Fibroblast of skin of left quadriceps (primary cell): ENCODE measurements at places on chromosomes 5 and 9.

DNA sequence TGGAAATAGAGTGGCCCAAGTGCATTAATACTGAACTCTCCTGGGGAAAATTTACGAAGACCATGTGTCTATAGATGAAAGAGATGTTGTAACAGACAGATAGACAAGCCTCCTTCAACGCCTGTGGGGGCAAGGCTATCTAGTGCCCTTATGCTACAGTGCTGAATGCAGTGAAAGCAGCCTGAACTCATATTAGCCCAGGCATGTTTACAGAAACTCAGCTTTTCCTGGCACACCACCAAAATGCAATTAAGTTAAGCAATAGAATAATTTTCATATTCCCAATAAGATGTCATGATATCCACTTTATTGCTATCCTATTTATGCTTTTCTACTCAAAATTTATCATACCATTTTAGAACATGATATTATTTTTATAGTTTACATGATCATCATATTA, 277.0 kb downstream of the DIRAS2 start:
- DNase-seq: no peak

GRCh38 chr9:93212409-93212808, 28.5 kb downstream of the WNK2 start:
- DNase-seq: no peak

DNA sequence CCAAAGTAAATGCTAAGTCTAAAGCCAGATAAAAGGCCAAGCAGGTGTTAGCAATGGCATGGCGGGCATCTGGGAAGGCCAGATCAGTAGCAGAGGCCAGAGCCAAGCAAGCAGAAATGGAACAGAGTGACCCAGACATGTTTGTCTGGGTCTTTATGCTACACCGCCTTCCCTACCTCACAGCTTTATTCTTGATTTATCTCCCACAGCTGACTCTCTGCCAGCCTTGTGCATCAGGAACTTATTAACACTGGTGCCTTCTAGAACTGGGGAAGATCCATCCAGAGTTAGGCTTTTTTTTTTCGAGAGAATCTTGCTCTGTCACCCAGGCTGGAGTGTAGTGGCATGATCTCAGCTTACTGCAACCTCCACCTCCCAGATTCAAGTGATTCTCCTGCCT, 112.5 kb upstream of the SLC44A1 start:
- DNase-seq: peak; percentile 43

GRCh38 chr5:128284236-128284635, 200.7 kb downstream of the SLC12A2 start:
- no peak for DNase-seq

GRCh38 chr5:179504600-179505396, 45.6 kb upstream of the RUFY1 start:
- DNase-seq: no peak

- DNase-seq: no peak
Observed at GRCh38 chr5:34621277-34622097, 34.6 kb upstream of the RAI14 start.

- no peak for DNase-seq
Observed at GRCh38 chr5:113660206-113660605, 146.7 kb downstream of the YTHDC2 start.

DNA sequence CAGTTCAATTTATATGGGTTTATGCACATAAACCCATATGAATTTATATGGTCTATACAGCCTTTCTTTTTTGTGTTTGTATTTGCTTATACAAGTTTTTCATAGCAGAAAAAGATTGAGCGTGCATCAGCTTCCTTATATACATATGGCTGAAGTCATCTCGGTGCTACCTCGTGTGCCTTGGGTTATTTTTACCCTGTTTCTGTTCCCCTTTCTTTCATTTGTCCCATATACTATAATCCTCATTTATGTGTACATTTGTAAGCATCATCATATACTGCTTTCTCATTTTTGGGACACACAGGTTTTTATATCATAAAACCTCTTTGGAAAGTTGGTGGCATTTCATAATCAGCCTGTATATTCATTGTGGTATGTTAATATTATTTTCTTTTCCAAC, 107.8 kb upstream of the ADAMTSL1 start:
- DNase-seq: no peak

DNA sequence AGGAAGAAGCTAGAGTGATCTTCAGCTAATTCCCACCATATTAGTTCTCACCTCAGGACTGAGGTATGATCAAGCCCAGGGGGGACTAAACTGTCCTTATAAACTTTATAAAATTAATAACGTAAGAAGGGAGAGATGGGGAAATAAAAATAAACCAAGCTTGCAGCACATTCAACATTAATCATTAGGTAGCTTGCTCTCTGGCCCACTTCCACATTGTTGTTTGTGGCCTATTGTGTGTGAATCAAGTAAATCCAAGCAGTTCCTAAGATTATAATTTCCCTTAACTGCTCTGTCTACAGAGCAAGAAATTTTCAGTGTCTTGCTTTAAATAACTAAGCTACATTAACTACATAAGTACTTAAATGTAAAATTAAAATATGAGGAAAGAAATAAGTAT, 131.3 kb upstream of the ABCA1 start:
- DNase-seq: no peak

DNA sequence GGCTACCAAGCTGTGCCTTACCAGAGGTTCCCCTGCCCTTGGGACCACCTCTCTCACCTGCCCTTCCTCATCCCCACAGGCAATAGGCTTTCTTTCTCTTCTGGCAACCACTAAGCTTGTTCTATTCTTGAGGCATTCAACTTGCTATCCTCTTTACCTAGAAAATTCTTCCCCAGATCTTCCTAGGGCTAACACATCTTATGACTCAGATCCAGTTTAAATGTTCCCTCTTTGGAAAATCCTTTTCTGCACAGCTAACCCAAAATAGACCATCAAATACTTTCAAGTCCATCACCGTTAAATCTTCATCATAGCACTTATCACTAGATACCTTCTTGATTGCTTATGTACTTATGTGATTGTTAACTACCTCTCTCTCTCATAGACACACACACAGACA, 93.7 kb downstream of the ENC1 start:
- DNase-seq: no peak

DNA sequence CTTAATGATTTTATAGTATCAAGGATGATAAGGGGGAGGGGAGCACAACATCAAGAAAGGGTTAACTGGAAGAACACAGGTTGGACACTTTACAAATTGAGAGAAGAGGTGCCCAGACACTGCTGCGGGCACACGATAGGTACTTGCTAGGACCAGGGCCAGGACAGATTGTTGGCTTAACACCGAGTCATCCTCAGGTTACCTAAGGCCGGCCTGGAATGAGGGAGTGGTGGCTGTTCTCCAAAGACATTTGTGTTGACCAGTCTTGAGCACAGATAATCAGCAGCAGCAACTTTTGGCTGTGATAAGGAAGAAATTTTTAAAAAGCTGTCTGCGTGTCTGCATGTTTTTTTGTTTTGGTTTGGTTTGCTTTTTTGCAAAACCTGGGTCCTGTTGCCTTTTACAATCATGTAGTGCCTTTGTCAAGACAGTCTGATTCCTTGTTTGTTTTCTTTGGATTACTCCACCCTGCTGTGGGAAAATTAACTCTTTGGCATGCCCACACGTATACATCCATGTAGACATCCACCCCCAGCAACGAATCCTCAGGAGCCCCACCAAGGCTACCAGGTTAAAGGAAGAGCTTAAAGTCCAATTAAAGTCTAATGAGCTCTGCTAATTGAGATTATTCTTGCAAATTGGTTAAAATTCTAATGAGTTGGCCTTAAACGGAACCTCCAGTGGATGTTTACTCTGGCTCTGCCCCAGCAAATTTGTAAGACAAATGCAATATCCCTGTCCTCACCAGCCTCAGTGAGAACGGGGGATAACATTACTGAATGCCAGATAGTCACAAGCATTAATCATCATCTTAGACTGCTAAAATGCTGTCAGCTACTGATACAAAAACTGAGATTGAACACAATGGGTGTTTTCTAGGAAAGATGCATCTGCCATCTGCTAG, 382.3 kb downstream of the ACTL7B start:
- DNase-seq: no peak

- DNase-seq: peak; percentile 97
Observed at GRCh38 chr5:36502608-36503007, 103.8 kb upstream of the SLC1A3 start.

GRCh38 chr9:123069010-123069481, 35.6 kb downstream of the GPR21 start:
- DNase-seq: peak; percentile 97

- no peak for DNase-seq
Observed at GRCh38 chr9:127448112-127448805, 2.9 kb downstream of the RPL12 start.

DNA sequence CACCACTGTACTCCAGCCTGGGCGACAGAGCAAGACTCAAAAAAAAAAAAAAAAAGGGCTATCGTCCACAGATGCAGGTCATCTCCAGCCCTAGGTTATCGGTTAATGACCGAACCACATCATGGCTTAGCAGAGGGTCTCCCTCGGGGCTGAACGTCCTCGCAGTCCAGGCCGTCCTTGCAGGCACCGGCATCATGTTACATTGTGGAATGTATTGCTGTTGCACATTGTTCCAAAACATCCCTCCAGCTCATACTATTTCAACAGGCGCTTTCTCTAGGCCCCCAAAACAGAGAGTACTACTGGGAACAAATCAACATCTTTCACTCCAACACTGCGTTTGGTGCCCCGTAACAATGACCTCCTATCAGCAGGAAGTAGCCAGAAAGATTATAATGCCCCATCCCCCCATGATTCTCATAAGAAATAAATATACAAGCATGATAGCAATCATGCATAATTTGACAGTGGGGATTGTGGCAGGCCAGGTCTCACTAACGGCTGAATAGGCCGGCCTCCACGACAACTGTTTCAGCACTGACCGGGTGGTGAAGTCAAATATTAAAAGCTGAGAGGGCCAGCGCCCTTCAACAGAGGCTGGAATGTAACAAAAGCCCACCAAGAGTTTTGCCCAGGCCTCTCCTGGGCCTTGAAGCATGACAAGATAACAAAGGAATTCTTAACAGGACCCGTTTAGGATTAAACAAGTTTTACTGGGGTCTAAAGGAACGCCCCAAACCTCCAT, 1.1 kb upstream of the LCN9 start:
- DNase-seq: no peak

- DNase-seq: no peak
Observed at GRCh38 chr5:135996611-135997010, 32.2 kb upstream of the TGFBI start.

DNA sequence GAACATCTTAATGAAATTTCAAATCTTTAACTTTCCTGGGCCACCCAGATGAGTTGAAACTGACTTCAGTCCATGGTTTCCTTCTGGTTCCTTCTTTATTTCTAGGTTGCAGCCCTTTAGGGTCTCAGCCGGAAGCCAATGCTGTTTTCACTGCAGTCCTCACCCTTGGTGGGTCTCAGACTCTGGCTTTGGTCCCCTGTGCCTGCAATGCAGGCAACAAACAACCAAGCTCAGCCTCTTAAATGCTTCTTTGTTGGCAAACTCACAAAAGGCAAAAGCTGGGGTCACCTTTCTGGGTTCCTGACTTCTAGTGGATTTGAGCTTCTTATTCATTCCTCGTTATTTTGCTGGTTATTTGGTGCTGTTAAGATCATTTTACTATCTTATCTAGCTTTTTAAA, 19.3 kb upstream of the APC start:
- no peak for DNase-seq

- no peak for DNase-seq
Observed at GRCh38 chr5:116520771-116521170, 53.9 kb downstream of the SEMA6A start.

GRCh38 chr9:132935026-132935425, 9.4 kb downstream of the TSC1 start:
- no peak for DNase-seq

- no peak for DNase-seq
Observed at GRCh38 chr9:115085773-115086377, 32.1 kb downstream of the TNC start.

GRCh38 chr9:121779381-121780117, 128.1 kb downstream of the DAB2IP start:
- DNase-seq: no peak

- DNase-seq: no peak
Observed at GRCh38 chr5:103693517-103693916, 130.9 kb upstream of the NUDT12 start.

- DNase-seq: peak; percentile 33
Observed at GRCh38 chr5:72618708-72619107, 111.5 kb upstream of the ZNF366 start.

DNA sequence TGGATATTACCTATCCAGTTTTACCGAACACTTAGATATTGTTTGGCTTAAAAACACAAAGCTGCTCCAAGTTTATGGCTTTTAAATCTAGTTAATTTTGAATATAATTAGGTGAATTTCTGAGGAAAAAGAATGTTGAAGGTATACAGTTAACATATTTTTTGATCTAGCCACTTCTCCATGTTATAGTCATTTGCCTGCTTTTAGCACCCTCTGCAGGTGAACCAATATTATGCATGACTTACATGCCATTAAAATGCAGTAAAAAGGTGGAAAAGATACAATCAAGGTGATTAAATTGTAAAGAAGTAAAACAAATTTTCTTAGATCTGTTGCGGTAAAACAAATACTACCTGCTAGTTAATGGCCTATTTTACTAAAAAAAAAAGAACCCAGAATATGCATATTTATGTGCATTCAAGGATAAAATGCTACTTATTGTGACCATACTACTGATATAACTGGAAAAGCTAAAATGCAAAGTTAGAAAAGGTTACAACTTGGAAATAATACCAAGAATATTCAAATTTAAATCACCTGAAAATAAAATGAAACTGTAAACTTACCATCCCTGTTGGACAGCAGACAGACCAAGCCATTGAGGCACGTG, 132.1 kb downstream of the AP3B1 start:
- DNase-seq: no peak

GRCh38 chr5:111347021-111347420, 122.8 kb downstream of the CAMK4 start:
- DNase-seq: no peak

DNA sequence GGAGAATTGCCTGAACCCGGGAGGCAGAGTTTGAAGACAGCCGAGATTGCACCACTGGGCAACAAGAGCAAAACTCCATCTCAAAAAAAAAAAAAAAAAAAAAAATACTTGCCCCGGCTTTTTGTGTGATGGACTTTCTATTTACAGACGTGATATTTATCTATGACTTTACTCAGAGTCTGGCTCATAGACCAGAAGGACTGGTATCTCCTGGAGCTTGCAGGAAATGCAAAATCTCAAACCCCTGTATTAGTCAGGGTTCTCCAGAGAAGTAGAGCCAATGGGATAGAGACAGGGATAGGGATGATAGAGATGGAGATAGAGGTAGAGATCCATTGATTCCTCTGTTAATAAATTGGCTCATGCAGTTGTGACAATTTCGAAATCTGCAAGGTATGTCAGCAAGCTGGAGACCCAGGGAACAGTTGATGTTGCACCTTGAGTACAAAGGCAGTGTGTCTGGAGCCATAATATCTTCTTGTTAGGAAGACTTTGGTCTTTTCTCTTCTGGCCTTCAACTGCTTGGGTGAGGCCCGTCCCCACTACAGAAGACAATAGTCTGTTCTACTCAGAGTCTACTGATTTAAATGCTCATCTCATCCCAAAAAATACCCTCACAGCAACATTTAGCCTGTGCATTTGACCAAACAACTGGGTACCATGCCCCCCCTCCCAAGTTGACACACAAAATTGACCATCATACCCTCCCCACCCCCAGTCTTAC, 195.4 kb upstream of the MSX2 start:
- DNase-seq: no peak
